ENCODE measurements at places on chromosomes 2 and 18.

DNA sequence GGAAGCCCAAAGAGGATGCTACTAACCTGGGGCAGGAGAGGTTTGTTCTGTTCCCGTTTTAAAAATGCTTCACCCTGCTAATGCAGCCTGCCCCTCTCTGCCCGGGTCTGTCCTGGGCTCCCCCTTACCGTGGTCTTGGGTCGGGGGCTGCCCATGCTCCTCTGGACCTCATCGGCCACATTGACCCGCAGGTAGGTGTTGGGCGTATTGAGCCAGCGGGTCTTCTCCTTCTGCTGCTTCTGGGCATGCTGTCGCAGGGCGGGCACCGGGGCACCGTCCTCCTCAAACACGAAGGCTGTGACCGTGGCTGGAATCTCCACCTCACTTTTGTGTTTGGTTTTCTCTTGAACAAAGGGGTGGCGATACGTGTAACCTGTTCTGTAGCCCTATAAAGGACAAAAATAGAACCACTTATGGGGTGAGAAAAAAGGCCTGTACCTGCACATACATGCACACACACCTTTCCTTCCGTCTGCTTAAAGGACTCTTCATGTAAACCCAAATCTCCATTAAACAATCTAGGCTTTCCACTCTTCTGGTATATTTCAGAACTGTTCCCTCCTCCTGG, 89.3 kb downstream of the ADD2 start:
- DNase-seq = no peak

GRCh38 chr2:160721089-160722040, 227.8 kb upstream of the RBMS1 start:
- DNase-seq = no peak

GRCh38 chr2:134181219-134181618, 72.7 kb upstream of the MGAT5 start:
- no peak for DNase-seq

DNA sequence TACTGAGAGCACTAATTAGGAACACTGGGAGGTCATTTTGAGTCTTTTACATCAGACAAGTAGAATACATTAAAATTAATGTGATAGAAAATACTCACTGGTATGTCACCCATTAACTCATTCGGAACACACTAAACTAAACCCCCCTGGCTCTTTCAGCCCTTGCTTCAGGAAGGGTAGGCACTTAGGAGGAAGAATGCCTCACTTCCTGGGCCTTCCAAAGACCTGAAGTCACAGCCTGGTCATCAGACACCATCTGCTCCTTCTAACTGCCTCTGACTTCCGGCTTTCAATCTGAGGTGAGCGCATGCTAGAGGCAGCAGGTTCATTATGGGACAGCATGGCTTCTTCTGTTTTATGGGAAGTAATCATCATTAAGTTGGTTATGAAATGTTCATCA, 451.4 kb downstream of the PID1 start:
- no peak for DNase-seq

- DNase-seq = no peak
Measured at GRCh38 chr2:118728984-118729383, 118.5 kb downstream of the EN1 start.

DNA sequence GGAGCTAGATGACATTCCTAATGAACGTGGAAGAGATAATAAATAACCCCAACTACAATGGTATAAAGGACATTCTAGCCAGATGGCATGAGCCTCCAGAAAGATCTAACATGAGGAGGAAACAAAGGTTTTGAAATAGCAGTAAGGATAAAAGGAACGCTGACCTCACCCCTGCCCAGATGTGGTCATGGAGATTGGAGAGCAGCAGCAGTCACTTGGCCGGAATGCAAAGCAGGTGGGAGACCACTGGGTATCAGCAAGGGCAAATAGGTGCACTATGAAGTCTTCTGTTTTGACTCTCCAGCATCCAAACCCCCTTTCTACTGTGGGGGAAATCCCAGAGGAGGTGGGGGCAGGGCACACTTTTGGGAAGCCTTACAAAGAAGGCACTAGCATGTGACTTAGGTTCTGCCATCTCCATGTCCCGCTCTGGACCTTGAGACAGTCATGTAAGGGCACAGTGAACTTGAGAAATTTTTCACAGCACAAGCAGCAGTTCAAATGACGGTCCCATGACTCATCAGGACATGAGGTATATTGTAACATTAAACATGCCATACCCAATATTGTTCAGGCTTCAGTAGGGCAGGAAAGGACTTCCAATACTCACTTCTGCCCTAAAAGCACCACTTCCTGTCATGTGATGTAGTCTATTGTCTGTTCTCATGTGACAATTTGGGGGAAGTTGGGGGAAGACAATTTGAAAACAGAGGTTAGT, 55.2 kb downstream of the METTL4 start:
- no peak for DNase-seq

GRCh38 chr2:38233231-38233983, 143.7 kb downstream of the ATL2 start:
- no peak for DNase-seq

DNA sequence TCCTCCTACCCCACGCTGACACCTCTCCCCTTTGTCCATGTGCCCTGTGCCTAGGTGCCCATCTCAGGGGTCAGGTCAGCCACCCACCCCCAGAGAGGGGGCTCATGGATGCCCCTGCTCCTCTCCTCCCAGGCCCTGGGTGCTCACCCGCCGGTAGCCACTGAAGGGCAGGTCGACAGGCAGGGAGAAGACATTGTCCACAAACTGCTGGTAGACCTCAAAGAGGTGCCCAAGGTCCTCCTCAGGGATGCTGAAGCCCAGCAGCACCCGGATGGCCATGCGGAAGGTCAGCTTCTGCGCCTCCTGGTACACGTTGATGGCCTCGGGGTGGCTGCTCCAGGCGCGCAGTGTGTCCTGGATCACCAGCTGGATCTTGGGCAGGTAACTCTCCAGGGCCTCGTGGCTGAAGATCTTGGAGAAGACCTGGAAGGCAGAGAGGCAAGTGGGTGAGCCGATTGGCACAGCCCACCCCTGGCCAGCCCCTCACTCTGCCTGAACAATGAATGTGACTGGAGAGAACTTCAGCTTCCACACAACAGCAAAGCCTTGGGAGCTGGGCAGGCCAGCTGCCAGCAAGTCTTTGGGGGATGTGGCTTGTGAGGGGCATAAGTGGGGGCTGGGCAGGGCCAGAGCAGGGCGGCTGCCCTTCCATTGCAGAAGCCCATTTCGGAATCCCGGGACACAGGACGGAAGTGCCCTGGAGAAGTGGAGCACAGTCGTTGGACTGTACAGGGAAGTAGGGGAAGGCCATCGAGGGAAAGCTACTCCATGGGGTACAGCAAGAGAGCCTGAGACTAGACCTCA, 12.5 kb downstream of the CYP26B1 start:
- DNase-seq = no peak

- no peak for DNase-seq
Measured at GRCh38 chr2:12087175-12087574, 340.7 kb downstream of the LPIN1 start.

DNA sequence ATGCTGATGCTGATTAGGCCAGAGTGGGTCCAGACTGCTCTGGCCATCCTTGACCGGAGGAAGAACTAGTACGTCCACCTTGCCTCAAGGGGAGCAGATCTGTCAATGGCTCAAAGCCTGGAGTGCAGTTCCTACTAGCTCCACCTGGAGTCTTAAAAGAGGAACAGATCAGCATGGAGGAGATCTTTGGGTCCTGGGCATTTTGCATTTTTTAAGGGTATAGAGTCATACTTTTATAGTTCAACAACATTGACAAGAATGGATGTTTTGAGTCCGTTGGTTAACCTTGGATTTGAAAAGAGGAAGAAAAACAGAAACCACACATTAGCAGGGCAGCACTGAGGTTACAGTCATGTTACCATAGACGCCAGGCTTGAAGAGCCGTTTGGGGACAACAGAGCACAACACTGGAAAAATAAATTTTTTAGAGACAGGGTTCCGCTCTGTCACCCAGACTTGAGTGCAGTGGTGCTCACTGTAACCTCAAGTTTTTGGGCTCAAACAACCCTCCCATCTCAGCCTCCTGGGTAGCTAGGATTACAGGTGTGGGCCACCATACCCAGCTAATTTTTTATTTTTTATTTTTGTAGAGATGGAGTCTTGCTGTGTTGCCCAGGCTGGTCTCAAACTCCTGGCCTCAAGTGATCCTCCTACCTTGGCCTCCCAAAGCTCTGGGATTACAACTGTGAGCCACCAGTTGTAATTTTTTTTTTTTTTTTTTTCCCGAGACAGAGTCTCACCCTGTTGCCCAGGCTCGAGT, 78.5 kb downstream of the PRKCE start:
- DNase-seq = no peak

DNA sequence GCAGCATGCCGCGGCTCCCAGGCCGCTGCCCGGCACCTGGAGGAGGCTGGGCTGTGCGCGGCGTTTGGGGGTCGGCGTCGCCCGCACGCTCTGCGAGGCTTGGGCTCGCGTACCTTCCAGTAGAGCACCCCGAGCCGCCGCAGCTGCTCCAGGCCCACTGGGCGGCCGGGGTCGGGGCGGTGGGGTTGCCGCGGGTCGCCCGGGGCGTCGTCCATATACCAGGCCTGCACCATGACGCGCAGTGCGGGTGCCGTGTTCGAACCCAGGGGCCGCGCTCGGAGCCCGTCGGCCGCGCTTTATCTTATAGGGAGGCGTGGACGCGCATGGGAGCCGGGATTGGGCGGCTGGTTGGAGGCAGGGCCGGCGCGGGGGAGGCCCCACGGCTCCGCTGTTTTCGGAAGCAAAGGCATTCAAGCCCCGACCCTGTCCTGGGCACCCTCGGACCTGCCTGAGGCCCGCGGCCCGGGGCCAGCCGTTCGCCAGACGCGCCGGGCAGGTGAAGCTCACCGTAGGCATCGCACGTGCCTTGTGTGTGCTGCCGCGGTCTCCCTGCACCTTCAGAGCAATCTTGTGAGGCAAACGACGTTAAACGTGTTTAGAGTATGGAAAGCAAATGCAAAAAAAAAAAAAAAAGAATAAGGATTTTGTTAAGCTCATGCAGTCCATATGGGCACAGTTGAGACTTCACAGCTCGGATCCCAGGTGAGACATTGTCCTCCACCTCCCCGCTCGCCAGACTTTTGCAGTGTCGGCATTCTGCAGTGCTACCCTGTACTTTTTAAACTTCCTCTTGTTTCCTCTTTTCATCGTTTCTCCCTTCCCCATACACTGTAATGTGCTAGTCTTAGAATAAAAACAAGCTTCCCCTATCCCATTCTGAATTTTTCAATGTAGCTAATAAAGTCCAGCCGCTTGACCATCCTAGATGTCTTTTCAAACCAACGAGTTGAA, at the start of gene ADI1:
TSS of gene ADI1 (minus strand) at position 277 of the 951 bp plus-strand sequence. CDS start at position 233, 44 bp downstream.
- peak; percentile 49 for DNase-seq

DNA sequence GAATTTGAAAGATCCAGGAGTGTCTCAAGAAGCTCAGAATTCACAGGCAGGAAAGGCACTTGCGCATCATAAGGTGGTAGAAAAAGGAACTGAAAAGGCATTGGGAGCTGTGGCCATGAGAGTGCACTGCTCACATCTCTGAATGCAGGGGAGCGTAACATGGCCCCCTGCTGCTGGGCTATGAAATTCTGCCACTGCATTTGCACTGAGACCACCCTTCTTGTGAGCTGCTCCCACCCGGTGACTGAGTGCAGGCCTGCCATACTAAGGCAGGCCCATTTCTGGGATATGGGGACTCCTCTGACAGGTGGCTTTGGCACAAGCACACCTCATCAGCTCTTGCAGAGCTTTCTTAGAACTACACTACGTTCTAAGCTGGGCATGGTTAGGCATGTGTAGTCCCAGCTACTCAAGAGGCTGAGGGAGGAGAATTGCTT, 25.3 kb upstream of the STARD7 start:
- DNase-seq = no peak

GRCh38 chr2:37555457-37555856, 116.0 kb downstream of the CDC42EP3 start:
- no peak for DNase-seq

- no peak for DNase-seq
Measured at GRCh38 chr2:158015428-158016076, 86.1 kb upstream of the UPP2 start.

- no peak for DNase-seq
Measured at GRCh38 chr18:79484661-79485621, 89.2 kb downstream of the NFATC1 start.

- DNase-seq = no peak
Measured at GRCh38 chr18:44968336-44968735, 287.6 kb downstream of the SETBP1 start.

- no peak for DNase-seq
Measured at GRCh38 chr18:24220318-24220688, 81.4 kb downstream of the CABYR start.

DNA sequence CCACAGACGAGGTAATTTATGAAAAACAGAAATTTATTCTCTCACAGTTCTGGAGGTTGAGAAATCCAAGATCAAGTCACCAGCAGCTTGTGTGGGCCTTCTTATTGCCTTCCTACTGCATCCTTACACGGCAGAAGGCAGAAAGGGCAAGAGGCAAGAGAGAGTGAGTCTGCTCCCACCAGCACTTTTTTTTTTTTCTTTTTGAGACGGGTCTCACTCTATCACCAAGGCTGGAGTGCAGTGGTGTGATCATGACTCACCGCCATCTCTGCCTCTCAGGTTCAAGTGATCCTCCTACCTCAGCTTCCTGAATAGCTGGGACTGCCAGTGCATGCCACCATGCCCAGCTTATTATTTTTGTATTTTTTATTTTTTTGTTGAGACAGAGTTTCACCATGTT, 78.5 kb upstream of the HK2 start:
- no peak for DNase-seq

GRCh38 chr2:207734264-207734635, 22.8 kb downstream of the CCNYL1 start:
- no peak for DNase-seq

GRCh38 chr18:49025426-49025766, 74.6 kb upstream of the SMAD7 start:
- no peak for DNase-seq

- DNase-seq = no peak
Measured at GRCh38 chr2:74571058-74571457, 16.5 kb downstream of the DOK1 start.

- no peak for DNase-seq
Measured at GRCh38 chr2:196288006-196288538, 116.7 kb upstream of the STK17B start.

GRCh38 chr2:127326289-127326945, 32.5 kb upstream of the ERCC3 start:
- DNase-seq = no peak

DNA sequence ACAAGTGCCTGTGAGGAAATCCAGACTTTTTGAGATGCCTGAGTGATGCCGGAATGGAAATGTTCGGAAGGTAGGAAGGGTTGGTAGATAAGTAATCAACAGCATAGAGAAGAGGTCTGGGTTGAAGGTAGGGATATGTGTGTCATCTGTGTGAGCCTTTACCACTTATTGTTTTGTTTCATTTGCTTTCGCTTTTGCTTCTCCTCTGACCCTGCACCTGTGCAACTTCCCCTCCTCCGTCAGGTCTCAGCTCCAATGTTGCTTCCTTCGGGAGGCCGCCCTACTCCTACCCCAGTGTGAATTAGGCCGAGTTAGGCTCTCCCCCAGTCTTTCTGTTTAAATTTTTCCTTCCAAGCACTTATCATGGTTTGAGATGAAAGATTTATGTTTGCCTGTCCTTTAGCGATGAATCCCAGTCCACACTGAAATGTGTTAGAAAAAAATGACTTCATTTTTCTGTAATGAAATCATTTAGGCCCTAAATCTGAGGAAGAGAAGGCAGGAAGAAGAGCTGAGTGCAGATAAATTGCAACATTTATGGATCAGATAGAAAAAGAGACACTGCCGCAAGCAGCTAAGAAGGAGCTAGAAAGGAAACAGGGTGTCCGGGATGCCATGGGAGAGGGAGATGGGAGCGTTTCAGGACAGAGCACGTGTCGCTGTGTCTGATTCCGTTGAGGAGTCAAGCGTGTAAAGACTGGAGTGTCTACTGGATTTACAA, 139.6 kb upstream of the PELI1 start:
- DNase-seq = no peak

Measured in right renal pelvis (tissue), 4 donors.